ENCODE measurements at places on chromosomes 11 and 22. TPM values are rescaled to one million over a fixed set of nuclear protein-coding genes. Genes with fewer than 3 reads are reported as not detected.

HBB gene
- 385 TPM for total RNA-seq

PRG3 gene
- not detected for total RNA-seq

C11orf86 gene
- not detected for total RNA-seq

SC5D gene
- total RNA-seq = 54.3 TPM

TREH gene
- total RNA-seq = not detected

PNPLA3 gene
- not detected for total RNA-seq

KCNK7 gene
- 3.9 TPM for total RNA-seq

ANKRD13D gene
- total RNA-seq = 197 TPM

POU2AF1 gene
- 404 TPM for total RNA-seq

KDM4D gene
- 0.44 TPM for total RNA-seq

TRIM49B gene
- total RNA-seq = not detected

ACRV1 gene
- not detected for total RNA-seq

KIRREL3 gene
- not detected for total RNA-seq

MYRF gene
- 0.27 TPM for total RNA-seq

RFPL2 gene
- not detected for total RNA-seq
